ENCODE measurements at places on chromosomes 11 and 22. TPM values are rescaled to one million over a fixed set of nuclear protein-coding genes. Genes with fewer than 3 reads are reported as not detected.

The TBX10 gene
- not detected for total RNA-seq

The OR2AT4 gene
- total RNA-seq, result not detected

The APOL4 gene
- total RNA-seq, result 3.5 TPM

The ADAMTS8 gene
- 10.0 TPM for total RNA-seq

GRCh38 chr22:26416670-26417276, 12.3 kb upstream of the ASPHD2 start:
- ATAC-seq, result peak; percentile 55

The TEX12 gene
- not detected for total RNA-seq

GRCh38 chr22:31917227-31917921, 27.0 kb upstream of the YWHAH start:
- ATAC-seq, result no peak

GRCh38 chr22:48244388-48245195, 1482.1 kb downstream of the TBC1D22A start:
- ATAC-seq, result no peak
